HEK293T (cell line): ENCODE measurements at places on chromosomes 5 and 9.
A peak's percentile ranks its signal among the peaks of the same experiment; 100 is the strongest.

- DNase-seq, result no peak
Measured at GRCh38 chr5:366541-367357, 45.2 kb downstream of the AHRR start.

DNA sequence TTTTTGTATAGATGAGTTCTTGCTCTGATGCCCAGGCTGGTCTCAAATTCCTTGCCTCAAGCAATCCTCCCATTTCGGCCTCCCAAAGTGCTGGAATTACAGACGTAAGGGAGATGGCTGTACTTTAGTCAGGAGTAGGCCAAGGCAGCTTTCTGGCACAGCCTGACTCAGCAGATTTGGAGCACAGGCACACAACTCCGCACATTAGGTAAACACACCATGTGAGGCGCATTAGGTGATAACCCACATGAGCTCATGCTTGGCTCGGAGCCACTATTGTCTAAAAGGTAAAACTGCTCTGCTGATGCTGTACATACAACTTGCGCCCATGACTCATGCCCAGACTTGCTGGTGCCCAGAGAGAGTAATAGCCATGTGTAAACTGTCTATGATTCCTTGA, 1157.9 kb downstream of the TAF11L14 start:
- DNase-seq, result no peak

GRCh38 chr9:99019510-99020331, 76.0 kb downstream of the COL15A1 start:
- no peak for DNase-seq

DNA sequence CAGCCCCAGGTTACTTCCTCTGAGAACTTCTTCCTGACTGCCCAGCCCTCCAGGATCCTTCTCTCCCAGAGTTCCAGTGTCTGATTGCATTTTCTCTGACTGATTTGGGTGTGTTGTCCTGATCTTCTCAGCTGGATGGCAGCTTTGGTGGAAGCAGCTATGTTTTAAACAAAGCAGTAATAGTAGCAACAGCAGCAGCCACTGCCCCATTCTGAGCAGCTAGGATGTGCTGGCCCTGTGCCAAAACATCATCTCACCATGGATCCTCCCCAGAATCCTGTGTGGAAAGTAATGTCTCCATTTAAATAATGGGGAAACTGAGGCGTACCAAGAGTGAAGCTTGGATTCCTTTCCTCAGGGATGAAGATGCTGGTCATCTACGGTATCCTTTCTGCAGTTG, 46.4 kb upstream of the PSD2 start:
- no peak for DNase-seq

DNA sequence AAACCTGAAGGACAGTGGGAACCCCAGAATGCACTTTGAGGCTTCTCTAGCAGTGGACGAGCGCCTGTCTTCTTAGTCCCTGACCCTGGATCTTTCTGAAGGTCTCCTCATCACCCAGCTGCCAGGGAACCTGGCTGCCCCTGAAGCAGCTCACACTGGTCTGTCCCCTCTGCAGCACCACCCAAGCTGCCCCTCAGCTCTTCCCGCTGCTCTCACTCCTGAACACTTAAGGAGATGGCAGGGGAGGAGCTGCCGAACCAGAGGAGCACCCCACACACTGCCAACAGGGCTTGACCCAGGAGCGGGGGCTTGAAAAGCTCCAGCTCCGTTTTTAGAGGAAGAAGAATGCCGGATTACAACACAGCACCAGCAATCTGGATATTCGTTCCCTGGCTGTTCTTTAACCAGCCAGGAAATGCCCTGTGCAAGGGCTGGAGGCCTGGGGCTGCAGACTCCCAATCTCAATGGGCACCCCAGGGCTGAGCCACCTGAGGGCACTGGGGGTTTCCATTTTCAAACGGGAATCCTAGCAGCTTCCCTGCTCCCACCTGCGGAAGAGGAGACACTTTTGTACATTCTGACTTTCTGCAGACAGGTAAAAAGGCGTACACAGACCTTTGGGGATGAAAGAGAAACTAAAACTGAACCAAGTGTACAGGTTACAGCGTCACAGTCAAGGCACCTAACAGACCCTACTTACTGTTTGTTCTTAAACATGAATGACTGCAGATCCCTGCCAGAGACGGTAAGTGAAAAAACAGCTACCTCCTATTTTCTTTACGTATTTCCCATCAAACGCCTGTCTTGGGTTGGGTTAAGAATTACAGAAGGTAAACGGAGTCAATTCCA, 36.3 kb downstream of the GOLM1 start:
- no peak for DNase-seq

GRCh38 chr9:38392235-38393127, at the start of gene ALDH1B1:
Gene ALDH1B1 (plus strand): TSS chr9:38392702. CDS start chr9:38395749, 3,047 bp downstream.
- peak; percentile 93 for DNase-seq

DNA sequence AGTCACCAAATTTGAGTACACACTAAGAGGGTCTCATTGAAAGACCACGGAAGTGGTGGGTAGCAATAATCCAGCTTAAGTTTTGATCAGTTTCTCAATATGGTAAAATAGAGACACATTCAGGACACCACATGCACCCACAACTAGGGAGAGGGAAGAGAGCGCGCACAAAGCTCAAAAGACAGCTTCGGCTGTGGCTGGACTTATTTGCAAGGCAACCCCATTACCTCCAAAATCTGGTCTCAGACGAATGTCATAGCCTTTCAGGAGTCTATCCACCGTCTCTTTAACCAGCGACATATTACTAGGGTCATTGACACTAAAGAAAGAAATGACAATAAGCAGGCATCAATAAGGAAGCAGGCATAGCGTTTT, 443 bp downstream of the GABRB2 start:
- no peak for DNase-seq

GRCh38 chr9:135456436-135457104, 23.0 kb upstream of the PPP1R26 start:
- no peak for DNase-seq

DNA sequence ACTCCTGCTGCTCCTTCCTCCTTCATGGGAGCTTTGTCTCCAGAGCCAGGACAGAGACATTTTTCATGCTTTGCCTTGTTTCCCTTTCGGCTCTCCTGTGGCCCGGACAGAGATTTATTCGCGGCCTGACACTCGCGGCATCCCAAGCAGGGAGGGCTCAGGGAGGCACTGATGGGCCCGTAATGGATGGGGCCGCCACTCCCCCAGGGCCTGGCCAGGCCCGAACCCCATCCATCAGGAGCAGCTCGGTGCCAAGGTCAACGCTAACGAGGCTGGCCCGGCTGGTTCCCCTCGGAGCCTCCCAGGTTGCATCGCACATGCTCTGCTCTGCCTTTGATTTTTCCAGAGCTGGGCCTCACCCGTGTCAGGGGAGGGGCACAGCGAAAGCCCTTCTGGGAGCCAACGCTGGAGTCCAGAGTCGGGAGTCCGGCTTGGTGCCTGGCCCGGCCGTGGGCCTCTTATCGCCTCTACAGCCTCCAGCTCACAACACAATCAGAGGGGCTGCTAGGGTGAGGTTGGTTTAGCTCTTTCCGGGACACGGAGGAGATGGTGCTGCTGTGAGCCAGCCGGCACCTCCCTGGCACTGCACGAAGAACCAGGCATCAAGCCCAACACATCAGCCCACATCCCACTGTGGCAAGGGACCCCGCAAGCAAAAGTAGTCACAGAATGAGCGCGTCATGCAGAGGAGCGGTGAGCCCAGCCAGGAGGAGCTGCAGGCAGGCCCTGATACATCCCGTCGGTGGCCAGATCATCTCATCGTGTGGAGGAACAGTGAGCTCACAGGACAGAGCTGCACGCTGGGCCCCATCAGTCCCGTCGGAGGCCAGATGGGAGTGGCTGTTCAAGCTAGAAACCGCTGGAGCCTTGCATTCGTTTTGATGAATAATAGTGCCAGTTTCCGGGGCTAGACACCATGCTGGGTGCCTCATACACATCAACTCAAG, 72.2 kb upstream of the BARHL1 start:
- no peak for DNase-seq

- DNase-seq, result no peak
Measured at GRCh38 chr9:22265038-22265437, 181.6 kb upstream of the DMRTA1 start.

- DNase-seq, result no peak
Measured at GRCh38 chr9:94014920-94015319, 59.8 kb upstream of the BARX1 start.

- no peak for DNase-seq
Measured at GRCh38 chr9:16619914-16620520, 250.5 kb downstream of the BNC2 start.
